ENCODE measurements at places on chromosomes 12 and 14.

DNA sequence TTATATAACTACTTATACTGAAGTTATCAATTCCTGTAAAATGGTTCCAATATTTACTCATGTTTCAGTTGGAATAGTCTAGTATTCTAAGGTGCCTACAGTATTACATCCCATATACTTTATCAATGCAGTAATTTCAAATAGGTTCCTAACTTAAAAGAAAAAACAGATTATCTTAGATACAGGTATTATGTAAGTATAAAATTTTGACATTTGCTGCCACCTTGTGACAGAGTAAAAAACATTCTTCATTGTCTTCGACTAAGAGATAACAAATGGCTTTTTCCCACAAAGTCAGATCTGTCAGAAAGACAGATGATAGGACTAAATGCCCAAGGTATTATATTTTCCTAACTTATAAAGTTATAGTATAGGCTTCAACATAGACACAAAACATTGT, 78.7 kb downstream of the TXNDC16 start:
- no peak for DNase-seq

- no peak for DNase-seq
Observed at GRCh38 chr12:102281231-102281630, 83.6 kb upstream of the PMCH start.

DNA sequence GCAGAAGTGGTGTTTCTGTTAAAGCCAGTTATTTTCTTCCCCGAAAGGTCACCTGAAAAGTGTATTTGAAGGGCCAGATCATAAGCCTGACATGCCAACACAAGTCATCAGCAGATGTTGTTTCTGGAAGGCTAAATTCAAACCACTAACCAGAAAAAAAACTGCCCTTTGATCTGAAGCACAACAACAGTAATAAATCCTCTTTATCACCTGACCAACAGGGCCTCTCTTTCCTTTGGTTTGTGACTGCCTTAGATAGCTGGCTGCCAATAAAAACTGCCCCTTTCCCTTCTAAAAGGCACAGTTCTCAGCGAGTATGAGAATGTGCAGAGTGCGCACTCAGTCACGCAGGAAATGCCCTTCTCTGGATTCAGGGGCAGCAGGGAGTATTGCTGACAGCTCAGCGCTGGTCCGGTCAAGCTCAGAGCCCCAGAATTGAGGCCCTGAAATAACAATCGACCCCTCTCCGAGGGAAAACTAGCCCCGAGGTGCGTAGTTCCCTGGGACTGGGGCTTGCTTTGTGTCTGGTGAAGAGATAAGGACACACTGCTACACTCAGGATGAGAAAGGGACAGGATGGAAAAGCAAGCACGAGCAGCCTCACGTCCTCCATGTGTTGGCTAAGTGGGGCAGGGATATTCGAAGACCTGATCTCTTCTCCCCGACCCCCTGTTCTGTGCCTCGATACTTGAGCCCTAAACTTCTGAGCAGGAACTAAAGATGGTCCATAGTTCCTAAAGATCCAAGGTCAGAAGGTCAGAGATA, 184.2 kb upstream of the GZMB start:
- DNase-seq = no peak

- no peak for DNase-seq
Observed at GRCh38 chr12:1840981-1841425, 20.6 kb downstream of the LRTM2 start.

DNA sequence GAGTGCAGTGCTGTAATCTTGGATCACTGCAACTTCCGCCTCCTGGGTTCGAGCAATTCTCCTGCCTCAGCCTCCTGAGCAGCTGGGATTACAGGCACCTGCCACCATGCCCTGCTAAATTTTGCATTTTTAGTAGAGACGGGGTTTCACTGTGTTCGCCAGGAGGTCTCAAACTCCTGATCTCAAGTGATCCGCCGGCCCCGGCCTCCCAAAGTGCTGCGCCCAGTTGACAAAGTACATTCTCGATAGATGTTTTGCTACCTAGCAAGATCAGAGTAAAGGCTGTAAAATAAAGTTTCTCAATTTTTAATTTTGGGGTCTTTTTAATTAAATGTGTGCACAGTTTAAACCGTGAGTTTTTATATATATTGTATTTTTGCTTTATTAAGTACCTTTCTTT, 248.9 kb downstream of the CCER1 start:
- DNase-seq = no peak

DNA sequence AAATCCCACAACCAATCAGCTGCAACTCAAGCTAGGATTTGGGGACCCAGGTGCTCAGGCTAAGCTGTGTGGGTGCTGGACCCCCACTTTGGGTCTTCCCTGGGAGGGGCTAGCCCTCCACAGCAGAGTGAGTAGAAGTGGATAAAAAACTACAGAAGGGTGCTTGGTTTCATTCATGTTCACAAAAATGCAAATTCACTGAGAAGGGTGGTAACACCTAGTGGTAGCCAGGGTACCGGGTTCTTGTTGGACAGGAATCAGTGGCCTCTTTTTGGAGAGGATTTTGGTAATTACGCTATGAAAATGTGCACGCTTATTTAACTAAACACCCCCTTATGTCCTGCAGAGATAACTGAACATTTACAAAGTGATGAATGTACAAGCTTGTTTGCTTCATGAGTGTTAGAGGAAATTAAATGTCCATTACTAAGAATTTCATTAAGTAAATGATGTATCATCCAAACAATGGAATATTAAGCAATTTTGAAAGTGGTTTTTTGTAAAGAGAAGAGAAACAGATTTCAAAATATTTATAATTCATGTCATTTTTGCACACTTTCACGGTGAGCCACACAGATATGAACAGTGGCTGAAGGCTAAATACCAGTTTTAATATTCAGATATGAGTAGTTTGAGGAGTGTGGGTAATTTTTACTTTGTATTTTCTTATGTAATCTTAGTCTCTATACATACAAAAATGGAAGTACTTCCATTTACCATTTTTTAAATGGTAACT, 78.3 kb downstream of the DDX51 start:
- DNase-seq = no peak

GRCh38 chr14:23401291-23401690, 6.8 kb downstream of the MYH6 start:
- no peak for DNase-seq

GRCh38 chr14:23168246-23168645, 15.2 kb downstream of the SLC7A8 start:
- no peak for DNase-seq

- no peak for DNase-seq
Observed at GRCh38 chr12:109018296-109018695, 2.6 kb downstream of the SVOP start.

GRCh38 chr14:58243790-58244555, 670 bp upstream of the PSMA3 start:
- DNase-seq = no peak

GRCh38 chr12:71636704-71637115, 26.9 kb downstream of the ZFC3H1 start:
- no peak for DNase-seq

- peak; percentile 36 for DNase-seq
Observed at GRCh38 chr14:81990312-81990761, 456.7 kb upstream of the SEL1L start.

- no peak for DNase-seq
Observed at GRCh38 chr12:18432206-18432605, 170.9 kb downstream of the PIK3C2G start.

DNA sequence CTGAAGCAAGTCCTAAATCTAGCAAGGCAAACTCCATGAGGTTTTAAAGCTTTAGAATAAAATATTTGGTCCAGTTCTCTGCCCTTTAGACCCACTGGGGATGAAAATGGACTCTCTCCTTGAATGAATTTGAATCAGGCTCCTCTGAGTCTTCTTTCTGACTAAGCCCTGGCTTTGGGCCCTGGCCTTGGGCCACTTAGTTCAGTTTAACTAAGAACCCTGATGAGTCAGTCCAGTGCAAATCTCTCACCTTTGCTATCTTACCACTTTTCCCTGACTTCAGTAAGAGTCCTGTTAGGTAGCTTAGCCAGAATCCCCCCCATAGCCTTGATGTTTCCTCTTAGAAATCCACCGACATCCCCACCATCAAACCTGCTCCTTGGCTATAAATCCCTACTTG, 427.5 kb downstream of the SNAPC1 start:
- no peak for DNase-seq

DNA sequence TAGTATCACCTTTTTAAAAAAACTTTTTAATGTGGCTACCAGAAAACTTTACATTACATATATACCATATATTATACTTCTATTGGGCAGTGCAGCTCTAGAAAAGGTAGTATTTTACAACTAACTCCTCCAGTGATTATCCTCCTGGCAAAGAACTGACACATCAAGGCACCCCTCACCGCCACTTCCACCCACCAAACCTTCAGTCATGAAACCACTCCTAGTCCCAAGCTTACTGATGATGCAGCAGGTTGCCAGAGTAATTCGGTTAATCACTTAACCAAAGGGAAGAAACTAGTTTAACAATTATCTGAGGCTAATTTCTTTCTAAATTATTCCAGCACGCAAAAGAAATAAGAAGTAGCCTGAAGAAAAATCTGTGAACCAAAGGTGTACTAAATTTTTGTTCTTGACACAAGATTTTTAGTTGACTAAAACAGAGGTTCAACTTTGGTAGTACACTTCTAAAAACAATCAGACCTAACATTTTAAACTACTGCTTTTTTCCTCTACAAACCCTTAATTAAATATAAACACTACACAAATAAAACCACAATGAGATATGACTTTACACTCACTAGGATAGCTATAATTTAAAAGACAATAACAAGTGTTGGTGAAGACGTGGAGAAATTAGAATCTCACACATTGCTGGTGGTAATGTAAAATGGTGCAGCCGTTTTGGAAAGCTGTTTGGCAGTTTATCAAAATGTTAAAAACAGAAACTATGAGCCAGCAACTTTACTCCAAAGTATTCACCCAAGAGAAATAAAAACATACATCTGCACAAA, 16.7 kb downstream of the SPPL3 start:
- DNase-seq = no peak

- DNase-seq = peak; percentile 11
Observed at GRCh38 chr14:20630340-20631022, 11.0 kb downstream of the OR6S1 start.

GRCh38 chr14:49986343-49987014, 93.6 kb downstream of the ARF6 start:
- no peak for DNase-seq

- DNase-seq = no peak
Observed at GRCh38 chr14:23095196-23096108, at the start of gene C14orf119. Gene C14orf119 (plus strand): TSS chr14:23095505. CDS start chr14:23097659, 2,154 bp downstream.

DNA sequence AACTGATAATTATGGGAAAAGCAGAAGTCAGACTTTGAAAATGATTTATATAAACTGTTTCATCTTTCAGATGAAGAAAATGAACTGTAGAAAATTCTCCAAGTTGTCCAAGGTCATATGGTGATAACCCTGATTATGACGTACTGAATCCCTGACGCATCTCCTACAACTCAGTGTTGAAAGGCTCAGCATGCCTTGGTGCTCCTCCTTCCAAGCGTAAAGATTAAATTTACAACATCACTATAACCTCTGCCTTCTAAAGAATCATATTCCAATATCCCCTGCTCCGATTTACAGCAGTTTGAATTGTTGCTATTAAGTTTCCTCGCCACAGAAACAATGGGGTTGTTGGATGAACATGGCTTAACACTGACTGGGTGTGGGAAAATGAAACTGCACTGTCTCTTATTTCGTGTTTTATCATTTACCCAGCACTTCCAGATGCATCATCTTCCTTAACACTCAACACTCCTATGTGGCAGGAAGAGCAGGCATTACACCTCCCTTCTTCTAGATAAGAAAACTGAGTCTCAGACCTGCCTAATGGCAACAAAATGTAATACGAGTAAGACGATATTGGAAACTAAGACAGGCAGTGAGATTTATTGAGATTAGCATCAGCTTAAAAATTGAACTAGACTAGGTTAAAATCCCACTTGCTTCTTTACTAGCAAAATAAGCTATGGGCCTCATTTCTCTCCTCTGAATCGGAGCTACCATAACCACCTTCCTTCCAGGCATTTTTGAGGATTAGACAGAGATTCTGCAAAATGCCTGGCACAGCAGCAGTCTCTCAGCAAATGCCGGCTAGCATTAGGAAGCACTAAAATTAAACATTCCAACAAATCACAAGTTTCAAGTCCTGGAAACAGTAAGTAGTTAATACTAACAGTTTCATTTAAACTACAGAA, 74.2 kb downstream of the PPM1H start:
- no peak for DNase-seq

GRCh38 chr14:32601906-32602305, 272.8 kb downstream of the AKAP6 start:
- DNase-seq = no peak

DNA sequence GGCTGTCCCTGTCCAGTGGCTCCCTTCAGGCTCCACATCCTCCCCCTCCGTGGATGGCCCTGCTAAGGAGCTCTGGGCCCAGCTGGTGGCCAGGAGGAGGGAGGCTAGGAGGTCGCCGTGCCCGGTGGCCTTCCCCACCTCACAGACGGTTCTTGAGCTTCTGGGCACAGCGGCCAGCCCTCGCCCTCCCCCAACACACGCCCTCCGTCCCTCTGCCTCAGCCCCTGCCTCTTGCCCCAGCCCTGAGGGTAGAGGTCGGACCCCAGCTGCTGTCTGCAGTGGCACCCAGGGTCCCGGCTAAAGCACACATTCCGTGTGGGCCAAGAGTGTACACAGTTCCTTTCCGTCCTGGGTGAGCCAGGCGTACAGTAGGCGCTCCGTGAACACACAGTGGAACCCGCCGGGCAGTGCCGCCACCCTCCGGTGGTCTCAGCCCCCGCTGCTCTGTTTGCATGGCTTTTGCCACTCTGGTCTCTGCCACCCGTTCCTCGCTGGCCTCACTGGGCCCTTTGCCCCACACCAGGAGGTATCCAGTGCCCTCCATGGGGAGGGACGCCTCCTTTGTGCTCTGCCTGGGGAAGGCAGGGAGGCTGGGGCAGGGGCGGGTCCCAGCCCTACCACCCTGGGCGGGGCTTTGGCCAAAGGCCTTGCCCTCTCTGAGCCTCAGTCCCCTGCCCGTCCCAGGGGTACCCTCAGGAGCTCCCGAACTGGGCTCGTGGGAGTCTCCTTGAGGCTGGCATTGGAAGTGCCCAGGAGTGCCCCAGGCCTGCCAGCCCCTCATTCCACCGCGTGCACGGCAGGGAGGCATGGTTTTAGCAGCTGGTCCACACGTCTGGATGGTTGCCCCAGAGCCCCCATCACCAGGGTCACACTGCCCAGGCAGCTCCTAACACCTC, 13.0 kb downstream of the TRMT61A start:
- DNase-seq = no peak

DNA sequence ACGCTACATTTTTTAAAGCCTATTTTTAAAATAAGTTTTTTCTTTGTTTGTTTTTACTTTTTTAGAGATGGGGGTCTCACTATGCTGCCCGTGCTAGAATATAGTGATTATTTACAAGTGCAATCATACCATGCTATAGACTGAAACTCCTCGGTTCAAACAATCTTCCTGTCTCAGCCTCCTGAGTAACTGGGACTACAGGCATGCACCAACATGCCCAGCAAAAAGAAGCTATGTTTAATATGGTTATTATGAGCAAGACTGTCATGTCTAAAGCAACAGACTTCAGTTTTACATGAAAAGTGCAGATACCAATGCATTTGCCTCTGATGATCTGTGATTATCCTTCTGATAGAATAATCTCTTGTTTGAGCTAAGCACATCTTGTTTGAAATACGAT, 45.6 kb upstream of the SGPP1 start:
- DNase-seq = no peak
